ENCODE measurements at places on chromosomes 7 and 10. TPM values are rescaled to one million over a fixed set of nuclear protein-coding genes. Genes with fewer than 3 reads are reported as not detected.
A peak's percentile ranks its signal among the peaks of the same experiment; 100 is the strongest.

EBF3 gene
- total RNA-seq = 0.33 TPM

CH25H gene
- 0.12 TPM for total RNA-seq

- no peak for DNase-seq
Observed at GRCh38 chr10:112873541-112873940, 76.5 kb upstream of the TCF7L2 start.

DNA sequence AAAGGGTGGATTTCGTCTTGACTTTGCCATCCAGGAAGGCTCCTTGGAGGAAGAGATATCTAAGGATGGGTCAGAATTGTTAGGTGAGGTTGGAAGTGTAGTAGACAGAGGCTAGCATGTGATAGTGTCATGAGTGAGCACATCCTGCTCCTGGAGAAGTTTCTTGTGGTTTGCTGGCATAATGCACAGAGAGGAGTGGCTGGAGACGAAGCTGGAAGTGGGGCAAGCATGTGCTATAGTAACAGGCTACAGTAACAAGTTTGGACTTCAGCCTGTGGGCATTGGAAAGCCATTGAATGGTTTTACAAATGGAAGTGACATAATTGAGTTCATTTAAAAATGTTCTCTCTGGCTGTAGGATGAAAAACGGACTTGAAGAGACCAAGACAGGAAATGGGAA is 175.6 kb upstream of the VWC2 start:
- peak; percentile 28 for DNase-seq

DNA sequence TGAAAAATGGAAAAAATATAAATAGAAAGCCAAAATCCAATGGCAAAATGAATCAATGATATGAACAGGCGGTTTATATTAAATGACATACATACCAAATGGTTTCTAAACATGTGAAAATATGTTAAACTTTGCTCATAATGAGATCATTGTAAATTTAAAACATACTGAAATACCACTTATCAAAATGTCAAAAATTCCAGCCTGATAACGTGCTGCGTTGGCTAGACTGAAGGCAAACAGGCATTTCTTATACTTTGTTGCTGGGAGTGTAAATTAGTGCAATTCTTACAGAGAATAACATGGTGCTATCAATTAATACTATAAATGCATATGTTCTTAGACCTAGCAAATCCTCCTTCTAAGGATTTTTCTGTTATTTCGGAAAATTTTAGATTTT is 225.8 kb upstream of the FAM3C start:
- DNase-seq = no peak

DNA sequence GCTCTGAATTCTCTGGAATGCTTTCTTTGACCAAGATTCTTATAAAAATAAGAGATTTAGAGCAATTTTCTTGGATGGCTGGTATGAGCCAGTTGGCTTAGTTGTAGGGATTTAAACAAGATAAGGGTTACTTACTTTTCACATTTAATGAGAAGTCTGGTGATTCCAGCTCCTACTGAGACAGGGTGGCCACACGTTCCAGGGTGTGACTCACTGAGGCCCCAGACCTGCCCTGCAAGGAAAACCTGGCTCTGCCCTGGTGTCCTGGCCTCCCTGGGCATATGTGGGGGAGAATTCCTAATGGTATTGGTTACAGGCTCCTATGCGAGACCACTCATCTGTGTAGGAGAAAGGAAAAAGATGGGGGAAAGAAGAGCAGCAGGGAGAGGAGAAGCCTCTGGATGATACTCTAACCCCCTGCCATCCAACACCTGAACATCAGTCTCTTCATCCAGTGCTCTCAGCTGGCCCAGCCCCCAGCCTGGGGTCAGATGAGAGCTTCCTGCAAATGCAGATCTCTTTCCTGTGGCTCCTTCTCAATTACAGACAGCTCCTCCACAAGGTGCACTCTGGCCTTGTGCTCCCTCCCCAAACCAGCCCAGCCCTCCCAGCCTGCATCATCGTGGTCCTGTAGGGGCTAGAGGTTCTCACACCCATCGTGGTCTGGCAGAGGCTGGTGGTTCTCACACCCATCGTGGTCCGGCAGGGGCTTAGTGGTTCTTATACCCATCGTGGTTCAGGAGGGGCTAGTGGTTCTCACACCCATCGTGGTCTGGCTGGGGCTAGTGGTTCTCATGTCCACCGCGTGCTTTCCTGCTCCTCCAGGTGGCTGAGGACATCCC is 139.9 kb downstream of the EGFR start:
- DNase-seq = peak; percentile 74

DNA sequence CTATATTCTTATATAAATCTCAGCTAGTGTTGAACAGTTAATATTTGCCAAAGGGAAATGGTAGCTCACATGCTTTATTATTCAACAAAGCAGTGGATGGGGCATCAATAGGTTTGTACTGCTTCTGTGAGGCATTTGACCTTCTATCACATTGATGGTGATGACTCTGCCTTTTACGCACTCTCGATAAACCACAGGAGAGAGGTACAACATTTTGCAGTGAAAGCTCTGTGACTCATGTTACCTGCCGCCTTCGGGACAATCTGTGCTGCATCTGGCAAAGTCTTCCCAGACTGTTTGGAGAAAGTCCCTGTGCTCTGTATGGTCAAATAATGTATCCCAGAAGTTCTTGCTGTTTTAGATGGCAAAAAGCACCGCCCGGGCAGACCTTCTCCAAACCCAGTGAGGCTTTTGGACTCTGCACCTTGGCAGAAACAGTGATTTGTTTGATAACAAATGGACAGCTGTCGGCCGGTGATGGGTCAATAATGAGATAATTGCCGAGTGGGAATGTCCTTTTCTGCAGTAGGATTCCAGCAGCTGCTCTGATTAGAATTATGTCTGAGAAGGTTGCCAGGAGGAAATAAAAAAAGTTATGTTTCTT is 61.0 kb downstream of the PLPP4 start:
- no peak for DNase-seq

DNA sequence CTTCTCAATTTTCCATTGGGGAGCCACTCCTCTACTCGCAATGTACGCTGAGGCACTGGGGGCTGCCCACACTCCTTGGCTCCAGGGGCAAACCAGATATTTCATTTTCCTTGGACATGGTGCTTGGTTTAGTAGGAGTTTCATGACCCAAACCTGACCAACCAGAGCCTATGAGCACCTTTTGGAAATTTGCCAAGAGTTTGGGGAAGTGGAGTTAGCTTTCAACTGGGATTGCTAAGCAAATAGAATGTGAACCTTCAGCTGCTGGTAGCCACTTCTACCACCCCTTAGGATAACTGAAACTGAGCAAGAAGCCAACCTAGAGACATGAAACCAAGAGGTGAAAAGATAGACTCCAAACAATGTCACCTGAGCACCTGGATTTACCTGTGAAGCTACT is 74.9 kb upstream of the COL13A1 start:
- DNase-seq = no peak

- no peak for DNase-seq
Observed at GRCh38 chr7:105067691-105068090, 53.7 kb downstream of the KMT2E start.
